Activated CD4-positive, alpha-beta T cell treated with anti-CD3 and anti-CD28 coated beads for 36 hours (primary cell): ENCODE measurements at places on chromosomes 1 and 21.

DNA sequence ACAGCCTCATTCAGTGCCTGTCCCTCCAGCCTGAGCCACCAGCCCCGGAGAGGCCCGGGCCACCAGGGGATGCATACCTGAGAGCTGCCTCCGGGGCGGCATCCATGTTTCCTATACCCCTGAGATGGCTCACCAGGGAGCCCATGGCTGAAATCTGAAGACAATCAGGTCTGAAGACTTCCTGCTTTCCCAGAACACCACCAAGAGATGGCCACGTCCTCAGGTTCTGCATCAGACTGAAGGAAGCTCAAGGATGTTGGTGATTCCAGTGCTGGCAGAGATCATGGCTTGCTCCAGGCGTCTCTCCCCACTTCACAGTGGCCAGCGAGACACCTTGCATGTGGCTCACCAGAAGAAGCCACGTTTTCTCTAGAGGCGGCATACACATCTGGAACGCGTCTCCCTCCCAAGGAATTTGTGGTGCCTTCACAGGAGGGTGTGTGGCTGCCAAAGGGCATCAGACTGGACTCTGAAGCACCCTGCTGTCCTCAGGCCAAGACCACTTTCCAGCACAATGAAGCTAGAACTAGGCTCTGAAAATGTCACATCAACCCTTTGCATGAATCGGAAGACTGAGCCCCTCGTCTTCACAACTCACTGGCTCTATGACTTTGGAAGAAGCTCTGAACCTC is 170.7 kb upstream of the IRF2BP2 start:
- no peak for DNase-seq
- no peaks in the 10 kb centered on the region for H3K27me3 ChIP-seq
- H3K4me1 ChIP-seq: no peaks in the 10 kb centered on the region
- no peaks in the 10 kb centered on the region for H3K36me3 ChIP-seq
- no peak overlapping the region for H3K4me3 ChIP-seq
- H3K27ac ChIP-seq: no peak overlapping the region

DNA sequence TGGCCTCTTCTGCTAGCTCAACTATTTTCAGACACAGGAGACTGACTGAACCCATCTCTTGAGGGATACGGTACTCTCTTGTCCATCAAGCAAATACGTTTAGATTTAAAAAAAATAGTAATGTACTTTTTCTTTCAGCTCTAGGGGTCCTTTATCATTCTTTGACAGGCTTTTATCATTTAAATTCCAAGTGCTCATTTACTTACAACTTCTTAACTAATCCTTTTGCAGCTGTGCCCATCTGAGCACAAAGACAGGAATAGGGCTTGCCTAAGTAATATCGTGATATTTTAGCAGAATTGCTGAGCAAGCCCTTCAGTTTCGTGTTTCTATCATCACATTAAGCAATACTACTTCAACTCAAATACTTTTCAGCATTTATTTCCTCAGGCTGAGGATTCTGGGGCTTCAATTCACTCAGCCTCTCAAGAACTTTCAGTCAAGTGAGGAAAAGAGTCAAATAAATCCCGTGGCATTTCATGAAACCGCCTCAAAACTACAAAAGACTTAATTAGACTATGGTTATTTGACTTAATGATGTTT is 317.6 kb downstream of the BACH1 start:
- no peak for DNase-seq
- H3K27ac ChIP-seq: no peak overlapping the region
- no peaks in the 10 kb centered on the region for H3K36me3 ChIP-seq
- no peaks in the 10 kb centered on the region for H3K4me1 ChIP-seq
- H3K27me3 ChIP-seq: no peaks in the 10 kb centered on the region
- H3K4me3 ChIP-seq: no peak overlapping the region

GRCh38 chr1:200895801-200896530 is 1.3 kb downstream of the INAVA start:
- peaks cover 38% of the 10 kb centered on the region for H3K27me3 ChIP-seq
- no peak overlapping the region for H3K4me3 ChIP-seq
- H3K4me1 ChIP-seq: peaks cover 8% of the 10 kb centered on the region
- H3K27ac ChIP-seq: no peak overlapping the region
- DNase-seq: no peak
- no peaks in the 10 kb centered on the region for H3K36me3 ChIP-seq

DNA sequence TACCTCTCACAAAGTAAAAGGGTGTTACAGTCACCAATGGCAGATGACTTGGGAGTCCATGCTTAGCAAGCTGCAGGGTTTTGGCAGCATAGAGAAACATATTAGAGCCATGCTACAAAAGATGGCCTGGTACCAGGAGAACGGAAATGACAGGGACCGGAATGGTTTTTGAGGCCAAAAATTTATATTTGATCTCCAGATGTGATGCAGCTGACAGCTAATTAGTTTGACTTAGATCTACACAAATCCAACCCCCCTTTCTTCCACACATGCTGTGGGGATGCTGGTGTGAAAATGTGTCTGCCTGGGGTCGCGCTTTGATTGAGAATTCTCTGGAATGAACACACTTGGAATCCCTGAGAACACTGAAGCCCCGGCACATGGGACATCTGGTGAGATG is 26.5 kb downstream of the SYF2 start:
- no peaks in the 10 kb centered on the region for H3K27me3 ChIP-seq
- no peak for DNase-seq
- no peak overlapping the region for H3K4me3 ChIP-seq
- no peak overlapping the region for H3K27ac ChIP-seq
- H3K36me3 ChIP-seq: no peaks in the 10 kb centered on the region
- H3K4me1 ChIP-seq: no peaks in the 10 kb centered on the region

- H3K36me3 ChIP-seq: peaks cover 13% of the 10 kb centered on the region
- peaks cover 36% of the 10 kb centered on the region for H3K4me1 ChIP-seq
- H3K4me3 ChIP-seq: no peak overlapping the region
- no peaks in the 10 kb centered on the region for H3K27me3 ChIP-seq
- no peak for DNase-seq
Observed at GRCh38 chr1:231554969-231555368, 26.5 kb downstream of the TSNAX start.

DNA sequence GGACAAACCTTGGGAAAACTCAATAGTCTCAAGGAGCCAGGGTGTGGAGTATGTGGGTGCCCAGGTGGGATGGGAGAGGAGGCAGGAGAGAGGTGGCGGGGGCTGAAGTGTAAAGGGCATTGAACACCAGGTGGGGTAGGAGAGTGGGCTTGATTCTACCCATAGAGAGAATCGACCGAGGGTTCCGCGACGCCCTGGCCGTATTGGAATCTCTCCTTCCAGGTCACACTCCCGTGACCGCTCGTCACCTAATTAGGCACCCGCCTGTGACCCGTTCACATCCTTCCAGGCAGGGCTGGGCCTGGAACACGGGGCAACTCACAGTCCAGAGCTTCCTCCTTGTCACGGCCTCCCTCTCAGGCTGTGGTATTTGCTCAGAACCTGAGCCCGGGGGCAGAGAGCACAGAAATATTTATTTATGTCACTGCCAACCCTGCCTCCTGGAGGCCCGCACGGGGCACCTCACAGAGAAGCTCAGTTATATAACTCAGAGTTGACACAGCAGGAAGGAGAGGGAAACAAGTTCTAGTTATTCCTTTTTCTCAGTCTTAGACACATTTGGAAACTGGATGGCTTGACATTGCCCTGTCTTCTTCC is 12.0 kb downstream of the NCMAP start:
- no peak overlapping the region for H3K27ac ChIP-seq
- no peak overlapping the region for H3K4me3 ChIP-seq
- peak; percentile 23 for DNase-seq

DNA sequence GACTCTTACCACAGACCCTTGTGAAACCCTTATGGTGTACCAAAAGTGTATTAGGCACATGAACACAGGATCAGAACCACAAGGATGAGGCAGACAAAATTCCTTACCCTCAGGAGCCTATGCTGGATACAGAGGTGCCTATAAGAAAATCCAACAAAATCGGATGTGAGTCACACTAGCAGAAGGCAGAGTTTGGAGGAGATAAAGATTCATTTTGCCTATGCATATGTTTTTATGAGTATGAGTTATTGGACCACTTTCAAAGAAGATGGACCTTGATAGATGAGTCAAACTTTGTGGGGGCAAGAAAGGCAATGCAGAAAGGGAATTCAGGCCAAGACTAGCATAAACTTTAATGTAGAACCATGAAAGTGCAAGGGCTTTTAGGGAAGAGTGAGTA is 17.0 kb downstream of the CAMK1G start:
- H3K4me3 ChIP-seq: no peak overlapping the region
- no peaks in the 10 kb centered on the region for H3K36me3 ChIP-seq
- H3K27ac ChIP-seq: no peak overlapping the region
- no peak for DNase-seq
- H3K27me3 ChIP-seq: peaks cover 10% of the 10 kb centered on the region
- H3K4me1 ChIP-seq: peaks cover 3% of the 10 kb centered on the region
